ENCODE measurements at places on chromosomes 2 and 18.
A peak's percentile ranks its signal among the peaks of the same experiment; 100 is the strongest.

- peak; percentile 81 for DNase-seq
Measured at GRCh38 chr18:2655178-2655953, at the start of gene SMCHD1. Gene SMCHD1 (plus strand): TSS chr18:2655726. CDS start chr18:2656076, 350 bp downstream.

DNA sequence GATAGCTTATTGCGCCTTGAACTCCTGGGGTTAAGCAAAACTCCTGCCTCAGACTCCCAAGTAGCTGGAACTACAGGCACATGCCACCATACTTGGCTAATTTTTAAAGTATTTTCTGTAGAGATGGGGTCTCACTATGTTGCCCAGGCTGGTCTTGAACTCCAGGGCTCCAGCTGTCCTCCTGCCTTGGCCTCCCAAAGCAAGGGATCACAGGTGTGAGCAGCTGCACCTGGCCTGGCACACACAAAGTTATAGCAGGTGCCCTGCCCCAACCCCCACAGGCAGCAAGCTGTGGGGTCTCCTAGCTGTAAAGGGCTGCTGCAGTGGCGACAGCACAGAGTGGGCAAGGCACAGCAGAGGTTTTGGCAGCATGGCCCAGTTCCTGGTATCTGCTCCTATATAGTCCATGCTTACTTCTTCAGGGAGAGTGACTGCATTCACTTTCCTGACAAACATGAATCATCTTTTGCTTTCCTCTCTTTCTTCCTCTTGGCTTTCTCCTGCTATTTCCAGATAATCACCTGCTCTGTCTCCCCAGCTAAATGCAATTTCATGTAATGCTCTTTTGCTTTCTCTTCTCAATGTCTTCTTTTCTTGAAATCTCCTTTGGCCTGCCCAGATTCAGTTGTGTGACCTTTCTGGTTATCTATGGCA is 27.3 kb upstream of the METAP1D start:
- DNase-seq = no peak

DNA sequence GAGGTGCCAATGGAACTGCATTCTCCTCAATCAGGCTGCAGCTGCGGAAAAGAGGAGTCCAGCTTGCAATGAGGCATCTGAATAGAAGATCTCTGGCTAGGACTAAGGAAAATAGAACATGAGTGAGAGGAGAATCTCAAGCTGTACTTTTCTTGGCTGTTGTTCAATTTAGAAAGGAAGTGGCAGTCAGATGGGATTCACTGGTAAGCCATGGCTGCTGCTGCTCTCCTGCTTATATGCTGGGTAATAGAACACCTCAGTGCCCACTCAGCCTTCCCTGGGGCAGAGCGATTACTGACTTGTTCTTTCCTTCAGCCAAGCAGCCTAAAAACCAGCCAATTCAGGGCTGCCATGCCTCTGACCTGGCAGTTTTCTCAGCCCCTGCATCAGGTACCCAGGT is 17.6 kb upstream of the CHST9 start:
- DNase-seq = no peak

DNA sequence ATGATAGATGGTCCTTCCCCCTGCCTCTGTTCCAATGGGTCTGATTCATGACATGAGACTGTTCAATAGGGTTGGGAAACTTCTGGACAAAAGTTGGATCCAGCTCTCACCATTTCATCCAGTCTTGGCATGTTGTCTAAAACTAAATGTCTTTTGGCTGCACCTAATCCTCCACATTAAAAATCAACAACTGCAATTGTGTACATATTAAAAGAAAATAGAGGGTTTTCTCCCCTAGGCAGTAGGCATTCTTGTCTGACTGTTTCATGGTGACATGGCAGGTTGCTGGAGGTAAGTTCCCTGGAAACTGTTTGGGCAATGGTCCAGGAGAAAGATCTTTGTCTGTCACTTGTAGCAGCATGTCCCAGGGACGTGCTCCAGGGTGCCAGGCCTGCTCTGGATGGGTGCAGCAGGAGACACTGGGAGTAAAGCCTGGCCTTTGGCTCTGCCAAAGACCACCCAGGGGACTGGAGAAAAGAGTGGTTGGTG is 135.8 kb downstream of the TCF4 start:
- no peak for DNase-seq

- DNase-seq = no peak
Measured at GRCh38 chr2:10079870-10080535, at the start of gene CYS1. Gene CYS1 (minus strand): TSS chr2:10080411. CDS start chr2:10080223, 188 bp downstream.

DNA sequence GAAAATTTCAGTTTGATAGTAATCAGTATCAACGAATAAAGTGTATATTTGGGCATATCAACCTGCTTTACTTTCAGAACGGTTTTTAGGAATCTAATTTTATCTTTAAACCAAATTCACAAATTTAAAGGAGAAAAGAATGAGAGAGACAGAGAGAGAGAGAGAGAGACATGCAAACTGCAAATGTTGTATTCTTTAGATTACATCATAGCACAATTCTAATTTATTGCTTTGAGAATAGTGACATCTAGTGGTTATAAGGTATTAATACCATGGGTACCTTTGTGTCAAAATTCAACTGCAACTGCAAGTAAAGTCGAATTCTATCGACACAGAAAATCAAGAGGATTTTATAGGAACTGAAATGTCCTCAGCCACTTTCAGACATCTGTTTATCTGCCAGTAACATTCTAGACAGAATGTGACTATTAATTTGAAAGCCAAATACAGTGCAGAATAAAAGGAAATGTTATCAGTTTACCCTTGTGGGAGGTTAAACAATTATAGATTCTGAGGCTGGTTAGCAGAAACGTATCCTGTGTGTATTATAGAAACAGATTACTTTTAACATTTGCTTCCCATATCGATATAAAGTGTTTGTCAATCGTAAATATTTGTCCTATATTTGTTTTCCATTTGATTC is 529.8 kb upstream of the VRK2 start:
- no peak for DNase-seq

GRCh38 chr2:187261705-187262104 is 186.3 kb downstream of the CALCRL start:
- no peak for DNase-seq

DNA sequence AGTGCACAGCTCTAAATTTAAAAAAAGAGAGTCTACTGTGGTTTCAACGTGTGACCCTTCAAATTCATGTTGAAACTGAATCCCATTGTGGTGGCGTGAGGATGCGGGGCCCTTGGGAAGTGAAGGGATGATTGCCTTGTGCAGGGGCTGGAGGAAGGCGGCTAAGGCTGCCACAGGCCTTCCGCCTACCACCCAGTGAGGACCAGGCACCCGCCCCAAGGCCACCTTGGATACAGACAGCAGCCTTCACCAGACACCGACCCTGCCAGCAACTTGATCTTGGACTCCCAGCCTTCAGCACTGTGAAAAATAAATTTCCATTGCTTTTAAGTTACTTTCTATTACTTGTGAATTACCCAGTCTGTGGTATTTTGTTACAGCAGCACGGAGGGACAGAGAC is 103.4 kb upstream of the TMEM18 start:
- DNase-seq = no peak

- no peak for DNase-seq
Measured at GRCh38 chr18:26312199-26312598, 86.0 kb downstream of the TAF4B start.

GRCh38 chr2:217706095-217706494 is 296.7 kb downstream of the TNS1 start:
- no peak for DNase-seq

GRCh38 chr2:170736628-170737027 is 21.5 kb downstream of the SP5 start:
- no peak for DNase-seq

DNA sequence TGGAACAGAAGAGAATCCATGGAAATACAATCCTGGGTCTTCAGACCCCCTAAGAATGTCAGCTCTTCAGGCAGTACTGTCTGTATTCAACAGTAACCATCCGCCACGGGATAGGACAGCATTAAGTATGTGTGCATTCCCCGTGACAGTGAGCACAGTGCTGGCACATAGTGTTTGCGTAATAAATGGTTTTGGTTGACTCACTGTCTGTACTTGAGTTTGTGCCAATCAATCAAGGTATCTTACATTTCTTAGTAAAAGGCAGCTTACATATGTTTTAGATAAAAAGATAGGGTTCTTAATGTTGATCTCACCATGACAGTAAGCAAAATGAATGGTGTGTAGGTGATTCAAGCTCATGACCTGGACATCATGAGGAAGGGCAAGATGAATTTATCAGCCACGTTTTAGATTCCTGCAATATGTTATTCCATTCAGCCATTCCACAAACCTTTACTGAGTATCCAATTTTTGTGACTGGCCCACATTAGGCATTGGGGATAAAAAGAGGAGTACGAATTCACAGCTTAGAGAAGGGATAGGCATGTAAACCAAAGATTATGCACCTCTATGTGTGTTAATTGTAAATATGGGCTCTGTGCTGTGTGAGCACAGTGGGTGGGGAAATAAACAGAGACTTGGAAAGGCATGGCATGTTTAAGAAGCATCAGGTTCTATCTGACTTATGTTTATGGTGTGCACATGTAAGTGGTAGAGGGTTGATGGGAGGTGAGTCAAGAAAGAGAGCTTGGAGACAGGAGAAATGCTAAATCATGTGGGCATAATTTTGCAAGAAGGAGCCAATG is 258.8 kb downstream of the SLC8A1 start:
- DNase-seq = no peak

GRCh38 chr2:107548216-107548615 is 278.5 kb upstream of the RGPD4 start:
- DNase-seq = no peak

DNA sequence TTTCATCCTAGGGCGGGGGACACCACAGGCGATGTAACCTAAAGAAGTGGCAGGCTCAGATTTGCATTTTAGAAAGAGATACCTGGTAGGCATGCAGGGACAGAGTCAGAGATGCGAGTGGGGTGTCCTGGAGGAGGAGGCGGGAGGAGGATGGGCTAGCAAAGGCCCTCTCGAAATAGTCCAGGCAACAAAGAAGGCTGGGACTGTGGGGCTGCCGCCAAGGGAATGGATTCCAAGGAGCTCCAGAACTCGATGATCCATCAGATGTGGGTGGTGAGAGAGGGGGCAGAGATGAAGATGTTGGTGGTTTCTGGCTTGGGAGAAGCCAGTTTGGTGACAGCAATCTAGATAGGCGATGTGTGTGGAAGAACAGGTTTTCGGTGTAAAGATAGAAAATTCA is 12.5 kb upstream of the INPP5D start:
- no peak for DNase-seq

GRCh38 chr2:179139506-179139905 is 89.6 kb upstream of the CCDC141 start:
- DNase-seq = no peak

- no peak for DNase-seq
Measured at GRCh38 chr2:173511357-173511756, 156.7 kb downstream of the CDCA7 start.

DNA sequence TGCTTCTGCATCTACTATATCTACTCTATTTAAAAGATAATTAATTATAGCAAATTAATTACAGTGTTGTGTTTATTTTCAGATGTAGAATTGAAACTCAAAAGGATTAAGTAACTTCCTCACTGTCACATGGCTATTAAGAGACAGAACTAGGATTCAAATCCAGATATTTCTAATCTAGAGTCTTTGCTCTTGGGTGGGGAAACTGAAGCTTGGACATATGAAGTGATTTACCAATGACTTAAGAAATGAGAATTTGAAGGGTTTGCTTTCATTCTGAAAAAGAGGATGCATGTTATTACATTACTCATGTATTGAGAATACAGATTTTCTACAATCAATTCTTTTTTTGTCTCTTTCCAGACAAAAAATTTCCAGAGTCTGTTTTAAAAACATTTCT is 191.5 kb upstream of the SMAD7 start:
- no peak for DNase-seq

DNA sequence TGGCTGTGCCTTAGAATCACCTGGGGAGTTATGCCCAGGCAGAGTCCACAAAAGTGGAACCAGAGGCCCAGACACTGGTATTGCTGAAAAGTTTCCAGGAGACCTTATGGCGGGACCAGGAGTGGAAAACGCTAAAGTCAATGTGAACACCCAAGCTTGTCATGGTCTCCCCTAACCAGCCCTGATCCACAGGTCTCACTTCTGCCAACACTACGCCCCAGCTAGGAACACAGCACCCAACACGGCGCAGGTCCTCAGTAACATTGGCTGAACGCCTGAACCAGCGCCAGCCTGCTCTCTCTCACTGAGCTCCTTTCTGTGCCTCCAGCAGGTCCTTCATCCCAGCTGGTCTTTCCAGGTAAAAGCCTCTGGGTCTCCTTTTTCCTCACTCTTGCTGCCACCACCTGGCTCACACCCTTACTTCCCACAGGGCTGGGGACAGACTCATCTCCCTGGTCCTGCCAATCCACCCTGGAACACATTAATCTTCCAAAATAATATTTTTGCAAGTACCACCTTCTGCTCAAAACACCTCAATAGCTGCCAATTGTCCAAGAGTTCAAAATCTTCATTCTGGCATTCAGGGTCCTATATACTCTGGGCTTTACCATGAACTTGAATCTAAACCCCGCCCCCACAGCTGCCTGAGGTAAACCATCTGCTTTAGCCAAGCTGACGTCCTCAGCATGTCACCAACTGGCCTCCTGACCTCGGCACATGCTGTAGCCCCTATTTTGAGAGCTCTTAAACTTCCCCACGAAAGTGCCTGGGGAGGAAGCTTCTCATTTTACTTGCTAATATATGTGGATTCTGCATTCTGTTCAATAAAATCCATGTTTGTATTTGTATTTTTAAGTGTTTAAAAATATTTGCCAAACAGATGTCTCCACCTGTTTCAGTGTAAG is 34.6 kb downstream of the ADCY3 start:
- DNase-seq = no peak

- no peak for DNase-seq
Measured at GRCh38 chr2:29064746-29065067, 9.6 kb downstream of the PCARE start.

GRCh38 chr2:860259-860855 is 90.3 kb upstream of the SNTG2 start:
- DNase-seq = no peak
